ENCODE measurements at places on chromosomes 7 and 10.

GRCh38 chr10:68829952-68830351 lies 2.6 kb downstream of the STOX1 start:
- no peak for DNase-seq

- DNase-seq, result no peak
These were observed 144.9 kb upstream of the HDAC9 start for GRCh38 chr7:18350678-18351077.

- no peak for DNase-seq
These were observed 42.7 kb downstream of the FAM53B start for GRCh38 chr10:124701435-124701834.

- no peak for DNase-seq
These were observed 44.6 kb upstream of the TSPAN13 start for GRCh38 chr7:16708980-16709379.

DNA sequence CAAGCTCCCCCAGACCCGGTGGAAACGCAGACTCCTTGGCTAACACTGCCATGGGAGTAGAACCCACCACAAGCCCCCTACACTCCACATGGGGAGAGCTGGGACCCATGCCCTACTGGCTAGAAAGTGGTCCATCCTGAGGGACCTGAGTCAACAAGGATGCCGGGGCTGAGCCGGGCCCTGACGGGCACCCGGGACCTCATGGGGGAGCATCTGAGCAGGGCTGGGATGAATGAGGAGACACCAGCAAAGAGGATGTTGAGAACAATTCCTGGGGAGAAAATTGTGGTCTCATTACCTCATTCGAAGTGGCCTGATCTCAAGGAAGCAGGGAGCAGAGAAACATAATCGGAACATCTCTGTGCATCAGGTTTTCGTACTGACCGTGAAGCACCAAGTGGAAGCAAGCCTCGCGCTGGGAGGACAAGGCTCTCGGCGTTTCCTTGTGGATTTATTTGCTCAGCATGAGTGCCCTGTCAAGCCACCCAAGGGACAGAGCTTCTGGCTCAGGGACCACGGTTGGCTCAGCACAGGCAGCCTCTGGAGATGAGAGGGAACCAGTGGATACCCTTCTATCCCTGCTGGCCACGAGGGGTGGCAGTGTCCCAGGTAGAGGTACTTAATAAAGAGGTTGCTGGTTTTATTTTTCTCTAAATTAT lies 132.2 kb upstream of the FAM20C start:
- DNase-seq, result no peak

- DNase-seq, result no peak
These were observed 128.0 kb downstream of the ARL4A start for GRCh38 chr7:12815426-12815825.

GRCh38 chr10:118672766-118673715 lies 77.6 kb upstream of the PRLHR start:
- DNase-seq, result no peak

GRCh38 chr7:121505021-121505420 lies 108.9 kb upstream of the FAM3C start:
- no peak for DNase-seq

DNA sequence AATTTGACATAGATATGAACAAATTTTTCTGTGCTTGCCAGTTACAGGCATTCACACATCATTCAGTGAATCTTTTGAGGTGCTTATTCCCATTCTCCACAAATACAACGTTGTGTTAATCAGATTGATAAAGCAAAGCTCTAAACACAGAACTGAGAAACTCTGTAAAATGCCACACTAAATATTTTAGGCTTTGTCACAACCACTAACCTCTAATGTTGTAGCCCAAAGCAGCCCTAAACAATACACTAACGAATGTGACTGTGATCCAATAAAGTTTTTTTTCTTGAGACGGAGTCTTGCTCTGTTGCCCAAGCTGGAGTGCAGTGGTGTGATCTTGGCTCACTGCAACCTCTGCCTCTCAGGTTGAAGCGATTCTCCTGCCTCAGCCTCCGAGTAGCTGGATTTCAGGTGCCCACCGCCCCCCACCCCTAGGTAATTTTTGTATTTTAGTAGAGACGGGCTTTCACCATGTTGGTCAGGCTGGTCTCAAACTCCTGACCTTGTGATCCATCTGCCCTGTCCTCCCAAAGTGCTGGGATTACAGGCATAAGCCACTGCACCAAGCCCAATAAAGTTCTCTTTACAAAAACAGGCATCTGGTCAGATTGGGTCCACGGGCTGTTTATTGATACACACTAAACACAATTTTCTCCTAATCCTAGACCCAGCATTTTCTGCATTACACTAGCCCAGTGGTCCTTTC lies 6.9 kb downstream of the CYCS start:
- DNase-seq, result no peak

GRCh38 chr10:106873770-106874603 lies 290.5 kb downstream of the SORCS1 start:
- DNase-seq, result no peak

DNA sequence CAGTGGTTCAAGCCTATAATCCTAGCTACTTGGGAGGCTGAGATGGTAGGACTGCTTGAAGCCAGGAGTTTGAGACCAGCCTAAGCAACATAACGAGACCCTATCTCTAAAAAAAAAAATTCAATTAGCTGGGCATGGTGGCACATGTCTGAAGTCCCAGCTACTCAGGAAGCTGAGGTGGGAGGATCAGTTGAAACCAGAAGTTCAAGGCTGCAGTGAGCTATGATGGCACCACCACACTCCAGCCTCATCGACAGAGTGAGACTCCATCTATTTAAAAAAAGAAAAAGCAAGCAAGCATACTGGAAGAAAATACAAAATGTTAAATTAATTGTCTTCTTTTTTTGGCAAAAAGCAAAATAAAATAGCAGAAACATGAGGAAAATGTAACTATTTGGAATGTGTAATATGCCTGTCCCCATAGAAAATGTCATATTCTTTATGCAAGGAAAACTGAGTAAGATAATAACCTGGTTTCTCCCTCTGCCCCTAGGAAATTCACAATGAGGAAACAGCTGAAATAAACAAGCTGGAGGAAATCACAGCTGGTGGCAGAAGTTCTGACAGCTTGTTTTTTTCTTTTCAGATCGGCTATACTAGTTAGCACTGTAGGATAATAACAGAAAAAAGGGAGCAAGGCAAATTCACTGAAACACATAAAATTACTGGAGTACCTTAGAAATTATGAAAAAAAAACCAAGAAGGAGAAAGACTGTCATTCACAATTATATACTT lies 48.5 kb downstream of the HERPUD2 start:
- DNase-seq, result no peak

GRCh38 chr7:108869070-108869469 lies 299.4 kb downstream of the DNAJB9 start:
- DNase-seq, result no peak

GRCh38 chr7:37495574-37496184 lies 47.0 kb upstream of the ELMO1 start:
- peak; percentile 32 for DNase-seq

DNA sequence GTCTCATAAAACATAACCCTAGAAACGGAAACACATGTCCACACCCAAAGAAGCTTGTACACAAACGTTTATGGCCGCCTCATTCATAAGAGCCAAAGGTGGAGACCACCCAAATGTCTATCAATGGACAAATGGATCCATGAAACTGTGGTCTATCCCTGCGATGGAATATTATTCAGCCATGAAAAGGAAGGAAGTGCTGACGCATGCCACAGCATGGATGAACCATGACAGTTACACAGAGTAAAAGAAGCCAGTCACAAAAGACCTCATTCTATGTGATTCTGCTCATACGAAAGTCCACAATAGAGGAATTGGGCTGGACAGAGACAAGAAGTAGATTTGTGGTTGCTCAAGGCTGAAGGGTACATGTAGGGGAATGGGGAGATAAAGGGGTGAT lies 10.8 kb downstream of the CHST15 start:
- DNase-seq, result no peak

Data from NCI-H446 (cell line).